PC-3 (cell line): ENCODE measurements at places on chromosomes 12 and 14.

DNA sequence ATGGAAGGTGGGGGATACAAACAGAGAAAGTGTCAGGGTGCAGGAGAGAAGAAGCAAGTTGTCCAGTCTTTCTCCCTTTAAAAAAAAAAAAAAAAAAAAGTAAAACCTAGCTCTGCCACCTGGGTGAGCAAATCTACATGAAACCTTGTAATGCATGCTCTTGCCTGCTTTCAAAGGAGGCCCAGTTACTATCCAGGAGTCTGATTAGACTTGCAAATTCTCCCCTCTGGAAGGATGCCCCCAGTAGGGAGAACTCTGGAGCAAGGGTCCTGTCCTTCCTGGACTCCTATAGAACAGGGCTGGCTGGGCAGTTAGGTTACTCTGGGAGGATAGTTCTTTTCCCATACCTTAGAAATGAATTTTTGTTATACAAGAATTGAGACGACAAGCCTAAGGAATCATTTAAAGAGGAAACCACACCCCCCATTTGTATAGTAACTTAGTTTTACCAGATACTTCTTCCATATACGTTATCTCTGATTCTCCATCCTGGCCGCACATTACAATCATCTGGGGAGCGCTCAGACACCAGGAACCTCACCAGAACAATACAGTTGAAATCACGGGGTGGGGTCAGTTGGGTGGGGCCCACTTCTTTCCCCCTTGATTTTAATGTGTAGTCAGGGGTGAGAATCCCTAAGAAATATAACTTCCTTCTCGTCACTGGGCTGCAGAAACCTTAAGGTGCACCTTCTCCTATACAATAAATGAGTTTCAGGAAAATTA lies 30.5 kb downstream of the RAB35 start:
- DNase-seq: no peak

DNA sequence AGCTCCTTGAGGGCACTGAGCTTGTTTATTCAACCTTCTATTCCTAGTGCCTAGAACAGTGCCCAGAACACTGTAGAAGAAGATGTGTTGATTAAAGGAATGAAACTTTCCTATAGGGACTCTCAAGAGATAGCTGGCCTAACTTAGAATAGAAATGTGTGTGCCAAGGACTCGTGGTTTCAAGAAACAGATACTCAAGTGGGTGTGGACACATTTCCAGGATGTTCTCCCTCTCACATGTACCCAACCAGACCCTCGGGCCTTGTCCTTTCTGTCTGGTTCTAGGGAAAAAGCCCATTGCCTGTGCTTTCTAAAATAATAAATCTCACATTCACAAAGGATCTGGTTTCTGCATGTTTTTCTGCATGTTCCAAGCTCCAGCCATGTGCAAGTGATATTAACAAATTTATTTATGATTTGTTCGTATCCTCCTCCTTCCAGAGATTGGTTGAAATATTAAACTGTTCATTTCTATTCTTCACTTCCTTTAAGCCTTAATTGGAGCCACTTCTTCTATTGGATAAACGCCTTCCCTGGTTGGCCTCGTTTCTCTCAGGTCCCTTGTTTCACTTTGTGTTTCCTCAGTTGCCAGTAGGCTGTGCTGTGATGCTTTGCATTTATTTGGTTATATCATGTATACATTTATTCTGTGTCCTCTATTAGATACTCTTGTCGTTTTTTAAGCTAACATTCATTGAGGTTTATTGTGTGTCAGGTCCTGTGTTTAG lies 89.8 kb downstream of the CRADD start:
- DNase-seq: peak; percentile 85

GRCh38 chr12:68750506-68750905 lies 4.5 kb downstream of the SLC35E3 start:
- no peak for DNase-seq

DNA sequence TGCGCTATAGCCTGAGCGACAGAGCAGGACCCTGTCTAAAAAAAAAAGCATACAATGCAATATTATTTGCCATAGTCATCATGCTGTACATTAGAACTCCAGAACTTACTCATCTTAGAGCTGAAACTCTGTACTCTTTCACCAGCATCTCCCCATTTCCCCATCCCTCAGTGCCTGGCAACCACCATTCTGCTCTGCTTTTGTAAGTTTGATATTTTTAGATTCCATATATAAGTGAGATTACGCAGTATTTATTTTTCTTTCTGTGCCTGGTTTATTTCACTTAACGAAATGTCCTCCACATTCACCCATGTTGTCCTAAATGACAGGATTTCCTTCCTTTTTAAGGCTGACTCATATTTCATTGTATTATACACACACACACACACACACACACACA lies 121.8 kb downstream of the BBS10 start:
- peak; percentile 17 for DNase-seq

- DNase-seq: no peak
Measured at GRCh38 chr12:51661836-51662235, 70.8 kb downstream of the SCN8A start.

DNA sequence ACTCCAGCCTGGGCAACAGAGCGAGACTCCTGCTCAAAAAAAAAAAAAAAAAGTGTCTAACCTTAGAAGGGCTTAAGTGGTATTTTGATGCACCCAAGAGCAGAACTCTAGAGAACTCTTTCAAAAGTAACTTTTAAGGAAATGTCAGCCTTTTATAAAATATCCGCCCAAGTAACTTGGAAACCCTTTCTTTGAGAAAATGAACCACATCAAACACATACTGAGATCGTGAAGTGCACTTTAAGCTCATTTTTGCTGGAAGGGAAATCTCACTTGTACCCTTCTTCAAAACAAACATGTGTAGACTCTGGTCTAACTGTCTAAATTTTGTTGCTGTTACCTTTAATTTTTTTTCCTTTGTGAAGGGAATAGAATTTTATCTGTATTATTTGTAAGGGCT lies 5.5 kb downstream of the C12orf56 start:
- DNase-seq: no peak

DNA sequence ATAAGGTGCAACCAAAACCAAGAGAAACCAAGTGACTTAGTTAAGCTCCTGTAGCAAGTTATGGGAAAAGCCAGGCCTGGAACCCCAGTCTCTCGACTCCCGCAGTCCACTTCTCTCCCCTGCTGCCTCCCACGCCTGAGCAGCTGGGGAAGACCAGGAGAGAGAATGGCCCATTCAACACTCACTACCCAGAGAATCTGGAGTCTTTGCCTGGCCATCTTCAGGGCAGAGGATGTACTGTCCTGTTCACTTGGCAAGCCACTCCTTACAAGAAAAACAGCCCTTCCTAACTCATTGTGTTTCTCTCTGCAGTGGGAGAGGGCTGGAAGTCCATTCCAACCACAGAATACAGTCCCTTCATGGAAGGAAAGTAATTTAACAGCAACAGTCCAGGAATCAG lies 1.8 kb downstream of the PITPNM2 start:
- DNase-seq: no peak

GRCh38 chr12:107759410-107759809 lies 1.5 kb downstream of the PRDM4 start:
- DNase-seq: peak; percentile 92

- no peak for DNase-seq
Measured at GRCh38 chr12:104315326-104316224, 12.0 kb downstream of the EID3 start.

DNA sequence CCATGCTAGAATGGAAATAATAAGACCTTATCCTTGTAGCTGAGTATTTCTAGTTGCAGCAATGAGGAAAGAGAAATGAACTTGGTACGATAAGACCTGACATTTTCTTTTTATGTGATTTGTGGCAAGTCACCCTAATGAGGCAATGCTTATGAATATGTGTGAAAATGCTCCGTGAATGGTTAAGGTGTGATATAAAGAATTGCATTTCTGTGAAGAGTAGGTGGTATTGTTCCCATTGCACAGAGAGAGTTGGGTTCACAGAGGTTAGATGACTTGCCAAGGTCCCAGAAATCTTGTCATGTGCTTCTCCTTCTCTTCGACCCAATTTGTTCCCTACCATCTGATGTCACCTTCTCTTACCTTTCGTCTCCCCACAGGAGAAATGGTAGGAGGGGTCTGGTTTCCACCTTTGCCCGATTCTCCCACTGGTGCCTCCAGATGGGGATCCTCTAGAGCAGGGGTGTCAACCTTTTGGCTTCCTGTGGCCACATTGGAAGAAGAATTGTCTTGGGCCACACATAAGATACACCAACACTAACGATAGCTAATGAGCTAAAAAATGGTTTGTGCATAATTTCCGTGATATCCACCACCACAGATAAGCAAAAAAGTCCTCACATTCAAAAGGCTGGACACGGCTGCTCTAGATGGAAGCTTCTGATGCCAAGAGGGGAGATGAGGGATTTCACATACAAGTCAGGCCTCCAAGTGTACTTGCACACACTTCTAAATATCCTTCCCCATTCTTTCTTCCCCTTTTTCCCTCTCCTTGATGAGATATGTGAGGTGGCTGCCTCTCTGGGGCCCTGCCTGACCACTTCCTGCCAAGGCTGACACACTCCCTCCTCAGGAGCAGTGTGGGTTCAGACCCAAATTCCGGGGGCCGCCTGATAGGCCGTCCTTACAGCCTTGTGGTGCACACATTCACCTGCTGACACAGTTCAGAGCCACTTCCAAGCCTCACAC lies 96.1 kb downstream of the PLXNC1 start:
- no peak for DNase-seq

DNA sequence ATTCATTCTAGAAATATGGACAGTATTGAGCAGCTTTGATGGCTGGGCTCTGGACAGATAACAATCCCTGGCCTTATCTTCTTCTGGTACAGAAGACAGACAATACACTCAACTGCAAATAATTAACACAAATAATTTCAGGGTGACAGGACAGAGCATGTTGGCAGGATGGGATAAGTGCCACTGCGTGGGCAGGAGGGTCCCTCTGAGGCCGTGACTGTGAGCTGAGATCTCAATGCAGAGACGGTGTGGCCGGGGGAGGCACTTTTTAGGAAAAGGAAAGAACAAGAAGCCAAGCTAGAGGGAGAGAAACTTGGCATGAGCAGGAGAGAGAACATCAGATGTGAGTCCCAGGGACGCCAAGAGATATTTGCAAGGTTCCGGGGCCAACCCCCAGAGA lies 8.1 kb downstream of the SYNE3 start:
- no peak for DNase-seq

DNA sequence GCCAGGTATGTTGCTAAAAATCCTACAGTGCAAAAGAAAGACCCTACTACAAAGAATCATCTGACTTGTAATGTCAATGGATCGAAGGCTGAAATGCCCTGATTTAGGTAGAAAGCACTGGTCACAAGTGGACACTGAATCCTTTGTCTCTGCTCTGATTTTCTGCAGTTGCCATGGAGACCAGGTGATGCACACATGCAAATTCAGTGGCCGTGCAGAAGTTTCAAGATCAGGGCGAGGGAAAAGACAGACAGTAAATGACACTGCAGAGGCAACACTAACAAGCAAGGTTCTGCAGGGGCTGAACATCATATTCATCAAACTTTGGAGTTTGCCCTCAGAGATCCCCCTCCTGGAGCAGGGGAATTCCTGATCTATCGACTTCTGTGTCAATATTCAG lies 370.3 kb upstream of the TMEM132C start:
- no peak for DNase-seq

- DNase-seq: no peak
Measured at GRCh38 chr14:73973497-73973896, 23.4 kb downstream of the COQ6 start.

- DNase-seq: no peak
Measured at GRCh38 chr12:23954332-23954731, 4.9 kb upstream of the SOX5 start.

DNA sequence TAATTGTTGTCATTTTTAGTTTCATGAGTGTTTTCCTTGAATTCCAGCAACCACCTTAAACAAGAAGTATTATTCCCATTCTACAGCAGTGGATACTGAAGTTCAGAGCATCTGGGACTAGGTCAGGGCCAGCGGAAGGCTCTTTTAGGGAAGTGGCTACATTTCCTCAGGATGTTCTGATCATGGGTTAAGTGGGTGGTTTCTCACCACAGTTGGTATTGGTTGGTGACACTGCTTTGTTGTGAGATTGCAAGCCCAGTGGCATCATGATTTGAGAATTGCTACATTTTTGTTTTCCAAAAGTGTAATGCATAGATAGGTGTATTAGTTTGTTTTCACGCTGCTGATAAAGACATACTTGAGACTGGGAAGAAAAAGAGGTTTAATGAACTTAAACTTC lies 47.1 kb downstream of the SYNE2 start:
- no peak for DNase-seq

DNA sequence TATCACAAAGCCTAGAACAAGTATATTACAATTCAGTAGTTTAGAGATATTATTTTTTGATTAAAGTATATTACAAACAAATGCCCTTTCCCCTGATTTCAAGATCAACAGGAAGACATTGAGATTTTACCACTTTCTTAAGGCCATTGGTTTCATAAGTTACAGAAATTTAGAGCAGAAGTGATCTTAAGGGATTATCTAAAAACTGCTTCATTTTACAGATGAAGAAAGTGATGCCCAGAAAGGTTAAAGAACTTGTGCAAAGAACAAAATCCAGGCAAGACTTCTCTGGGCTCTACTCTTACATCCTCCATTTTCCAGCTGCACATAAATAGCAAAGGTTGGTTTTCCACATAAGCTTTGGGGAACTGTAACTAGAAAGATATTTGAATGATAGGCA lies 87.5 kb downstream of the DUSP6 start:
- DNase-seq: no peak
